ENCODE measurements at places on chromosomes 12 and 14. TPM values are rescaled to one million over a fixed set of nuclear protein-coding genes. Genes with fewer than 3 reads are reported as not detected.

DNA sequence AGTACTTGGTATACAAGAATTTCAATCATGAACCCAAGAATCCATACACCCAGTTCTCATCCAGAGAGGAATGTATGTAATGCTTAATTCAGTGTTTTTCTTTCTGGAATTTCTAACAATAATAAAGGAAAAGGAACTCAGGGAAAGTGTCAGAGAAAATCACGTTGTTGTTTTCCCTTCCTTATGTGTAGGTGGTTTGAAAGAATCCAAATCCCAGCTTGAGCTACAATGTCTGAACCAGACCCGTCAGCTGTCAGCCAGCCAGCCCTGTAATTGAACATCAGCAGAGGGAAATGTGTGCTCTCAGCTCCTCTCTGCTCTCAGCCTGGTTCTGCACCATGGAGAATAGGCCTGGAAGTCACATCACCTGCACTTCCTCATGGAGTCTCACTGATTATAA, 126.5 kb downstream of the TMEM30B start:
- no peak for DNase-seq

GRCh38 chr12:38847247-38847646, 58.1 kb downstream of the CPNE8 start:
- no peak for DNase-seq

- DNase-seq: no peak
Measured at GRCh38 chr12:41919526-41920261, 225.0 kb downstream of the GXYLT1 start.

- no peak for DNase-seq
Measured at GRCh38 chr12:122937622-122938091, 28.6 kb downstream of the ABCB9 start.

GRCh38 chr12:77619425-77619824, 211.3 kb upstream of the NAV3 start:
- no peak for DNase-seq

DNA sequence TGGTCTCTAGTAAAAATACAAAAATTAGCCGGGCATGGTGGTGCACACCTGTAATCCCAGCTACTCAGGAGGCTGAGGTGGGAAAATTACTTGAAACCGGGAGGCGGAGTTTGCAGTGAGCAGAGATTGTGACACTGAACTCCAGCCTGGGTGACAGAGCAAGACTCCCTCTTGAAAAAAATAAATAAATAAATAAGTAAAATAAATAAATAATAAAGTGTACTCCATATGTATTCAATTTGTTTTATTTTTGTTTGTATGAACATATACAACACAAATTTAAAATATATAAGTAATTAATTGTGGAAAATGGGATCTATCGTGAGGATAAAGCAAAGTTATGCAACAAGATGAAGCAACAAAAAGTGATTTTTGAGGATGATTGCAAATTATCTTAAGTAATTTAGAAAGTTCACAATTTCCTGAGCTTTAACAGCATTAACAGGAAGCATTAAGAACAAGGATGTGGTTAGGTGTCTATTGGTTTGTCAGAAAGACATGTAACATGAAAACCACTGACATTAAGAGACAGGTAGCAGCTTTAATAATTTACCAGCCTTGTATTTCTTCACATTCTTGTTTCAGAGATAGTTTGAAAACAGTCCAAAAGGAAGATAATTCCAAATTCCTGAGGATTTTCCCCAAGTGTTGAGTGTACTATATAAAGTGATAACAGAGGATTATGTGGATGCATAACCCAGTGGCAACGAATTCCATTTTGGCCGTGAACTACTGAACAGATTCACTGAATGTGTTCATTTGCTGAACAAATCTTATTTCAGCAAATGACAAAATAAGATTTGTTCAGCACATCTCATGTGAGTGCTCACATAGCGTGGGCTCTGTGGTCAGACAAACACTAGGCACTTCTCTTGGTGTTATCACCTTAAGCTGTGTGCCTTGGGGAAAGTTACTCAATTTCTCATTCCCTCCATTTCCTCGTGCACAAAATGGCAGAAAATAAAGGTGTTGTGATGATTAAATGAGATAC, 68.6 kb upstream of the RESF1 start:
- no peak for DNase-seq

- DNase-seq: no peak
Measured at GRCh38 chr14:72380456-72380855, 448.2 kb downstream of the RGS6 start.

DNA sequence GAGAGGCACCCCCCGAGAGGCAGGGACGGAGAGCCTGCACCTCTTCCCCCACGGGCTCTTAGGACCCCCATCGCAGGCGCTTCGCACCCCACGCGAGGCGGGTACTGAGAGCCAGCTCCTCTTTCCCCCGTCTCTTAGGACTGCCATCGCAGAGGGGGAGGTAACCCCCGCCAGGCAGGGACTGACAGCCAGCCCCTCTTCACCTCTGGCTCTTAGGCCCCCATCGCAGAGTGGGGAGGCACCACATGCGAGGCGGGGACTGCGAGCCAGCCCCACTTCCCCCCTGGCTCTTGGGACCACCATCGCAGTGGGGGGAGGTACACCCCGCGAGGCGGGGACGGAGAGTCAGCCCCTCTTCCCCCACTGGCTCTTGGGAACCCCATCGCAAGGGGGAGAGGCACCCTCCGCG, 46.1 kb downstream of the DDX11 start:
- DNase-seq: no peak

- no peak for DNase-seq
Measured at GRCh38 chr12:75814851-75815754, 216.5 kb downstream of the PHLDA1 start.

DNA sequence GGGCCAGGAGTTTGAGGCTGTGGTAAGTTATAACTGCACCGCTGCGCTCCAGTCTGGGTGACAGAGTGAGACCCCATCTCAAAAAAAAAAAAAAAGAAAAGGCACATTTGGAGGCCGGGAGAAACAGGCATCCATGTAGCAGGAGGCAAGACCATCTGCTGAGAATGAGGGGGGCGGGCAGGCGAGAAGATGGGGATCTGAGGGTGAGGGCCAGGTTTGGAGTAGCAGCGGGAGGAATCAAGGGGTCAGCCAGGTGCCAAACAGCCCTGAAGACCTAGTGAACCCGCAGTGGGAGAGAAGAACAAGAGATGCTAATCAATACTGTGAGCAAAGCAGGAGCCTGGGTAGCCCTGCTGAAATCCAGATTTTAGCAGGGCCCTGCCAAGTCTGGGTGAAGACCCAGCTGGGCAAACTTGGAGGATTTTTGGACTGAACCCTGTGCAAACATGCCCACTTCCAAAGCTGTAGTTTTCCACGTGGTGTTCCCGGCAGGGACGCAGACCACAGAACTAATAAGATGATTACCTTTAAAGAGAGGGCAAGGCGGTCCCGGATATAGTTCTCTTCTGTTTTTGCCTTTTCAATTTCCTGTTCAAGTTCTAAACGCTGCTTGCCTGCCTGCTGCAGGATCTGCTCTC, 61.0 kb downstream of the NIN start:
- no peak for DNase-seq

DNA sequence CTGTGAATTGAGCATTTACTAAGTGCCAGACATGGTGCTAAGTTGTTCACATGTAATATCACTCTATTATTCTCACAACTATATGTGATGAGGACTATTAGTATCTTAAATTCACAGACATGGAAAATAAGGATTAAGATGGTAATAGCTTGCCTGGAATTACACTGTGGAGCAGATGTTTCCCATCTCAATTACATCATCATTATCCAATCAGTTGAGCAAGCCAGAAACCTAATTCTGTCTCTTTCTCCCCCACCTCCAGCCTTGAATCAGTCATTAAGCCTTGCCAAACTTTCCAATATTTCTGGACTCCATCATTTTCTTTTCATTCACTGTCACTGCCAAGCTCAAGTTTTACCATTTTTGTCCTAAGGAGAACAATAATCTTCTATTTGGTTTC, 287.8 kb upstream of the KITLG start:
- no peak for DNase-seq

DNA sequence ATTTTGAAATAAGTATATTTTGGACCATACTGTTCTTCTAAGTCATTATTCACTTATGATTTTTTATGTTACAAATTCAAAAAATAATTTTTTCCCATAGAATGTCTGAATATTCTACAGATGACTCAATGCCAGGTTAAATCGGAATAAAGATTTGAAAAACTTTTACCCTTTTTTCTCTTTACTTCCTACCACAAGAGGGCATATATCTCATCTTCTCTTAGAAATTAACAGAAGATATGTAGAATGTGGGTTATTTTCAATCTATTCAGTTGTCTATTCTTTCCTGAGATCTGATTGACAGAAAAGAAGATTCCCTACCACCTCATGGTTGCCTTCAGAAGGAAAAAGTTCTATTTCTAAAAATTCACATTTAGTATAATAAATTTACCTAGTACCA, 53.0 kb upstream of the KITLG start:
- DNase-seq: no peak

TIMELESS gene
- total RNA-seq: 3.7 TPM

ASIC1 gene
- total RNA-seq: 0.69 TPM

FRMD6 gene
- total RNA-seq: 13.5 TPM

KRT77 gene
- total RNA-seq: not detected

SERPINA9 gene
- not detected for total RNA-seq

ADCK1 gene
- 7.4 TPM for total RNA-seq

C1R gene
- total RNA-seq: 822 TPM

IL31 gene
- not detected for total RNA-seq

Data from omental fat pad (tissue), 4 donors.